ENCODE measurements at places on chromosomes 13 and 19.

DNA sequence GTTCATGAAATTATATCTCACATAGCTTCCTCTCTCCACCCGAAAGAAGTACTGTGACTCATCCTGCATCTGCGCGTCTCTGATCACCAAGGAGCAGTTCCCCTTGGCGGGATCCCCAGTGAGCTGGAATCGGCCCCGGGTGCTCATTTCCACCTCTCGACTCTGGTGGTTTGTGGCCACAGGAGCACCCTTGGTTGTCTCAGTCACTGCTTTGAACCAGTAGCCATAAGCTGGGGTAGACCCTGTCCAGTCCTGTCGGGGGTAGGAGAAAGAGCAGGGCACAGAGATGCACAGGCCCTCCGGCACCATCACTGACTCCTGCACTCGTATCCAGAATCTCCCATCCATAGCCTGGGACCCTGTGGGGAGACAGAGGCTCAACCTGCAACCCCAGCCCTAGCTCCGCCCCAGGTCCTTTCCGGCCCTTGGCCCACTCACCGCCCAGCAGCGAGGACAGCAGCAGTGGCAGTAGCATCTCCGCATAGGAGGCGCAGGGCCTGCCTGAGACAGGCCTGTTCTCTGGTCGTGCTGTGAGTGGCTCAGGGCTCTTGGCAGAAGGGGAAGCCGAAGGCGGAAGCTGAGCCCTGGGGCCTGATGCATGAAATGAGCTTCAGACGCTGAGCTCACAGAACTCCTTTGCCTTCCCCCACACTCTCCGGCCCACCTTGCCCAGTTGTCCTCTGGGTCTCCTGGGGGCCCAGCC is at the start of gene SIGLEC10:
Gene SIGLEC10 (minus strand): TSS at position 536 of the 703 bp plus-strand sequence. CDS start 61 bp downstream, at position 475.
- no peak for DNase-seq

GRCh38 chr19:41993612-41994483 is at the start of gene ATP1A3:
ATP1A3 (minus strand) TSS chr19:41994230; CDS start chr19:41994076, 154 bp downstream.
- peak; percentile 98 for DNase-seq

DNA sequence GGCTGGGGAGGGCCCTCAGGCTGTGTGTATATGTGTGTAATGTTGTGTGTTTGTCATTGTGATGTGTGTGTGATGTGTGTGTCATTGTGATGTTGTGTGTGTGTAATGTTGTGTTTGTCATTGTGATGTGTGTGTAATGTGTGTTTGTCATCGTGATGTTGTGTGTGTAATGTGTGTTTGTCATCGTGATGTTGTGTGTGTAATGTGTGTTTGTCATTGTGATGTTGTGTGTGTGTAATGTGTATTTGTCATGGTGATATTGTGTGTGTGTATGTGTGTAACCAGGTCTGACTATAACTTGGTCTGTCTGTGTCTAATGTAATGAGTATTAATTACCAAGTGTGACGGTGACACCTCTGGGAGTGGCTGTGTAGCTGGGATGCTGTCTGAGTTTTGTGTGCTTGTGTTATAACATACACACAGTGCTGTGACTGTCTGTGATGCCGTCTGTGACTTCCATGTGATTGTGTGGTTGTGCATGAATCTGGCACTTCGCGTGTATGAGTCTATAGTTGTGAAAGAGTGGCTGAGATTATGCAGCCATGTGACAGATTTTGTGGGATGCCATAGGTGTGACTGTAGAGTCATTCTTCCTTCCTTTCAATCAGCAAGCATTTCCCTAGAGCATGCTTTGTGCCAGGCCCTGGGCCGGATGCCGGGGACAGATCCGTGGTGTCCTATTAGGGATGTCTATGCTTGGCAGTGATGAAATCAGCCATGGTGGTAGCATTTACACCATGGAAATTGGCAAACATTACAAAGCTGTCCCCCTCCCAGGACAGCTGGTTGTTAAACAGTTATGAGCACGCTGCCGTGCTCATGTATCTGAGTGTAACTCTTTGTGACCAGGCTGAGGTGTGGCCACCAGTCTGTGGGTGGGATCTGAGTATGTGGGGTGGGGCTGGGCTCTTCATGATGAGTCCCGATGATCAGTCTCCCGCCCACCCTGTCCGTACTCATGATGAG is 6.4 kb downstream of the TNFSF14 start:
- DNase-seq = no peak

GRCh38 chr13:76723551-76724232 is 162.5 kb downstream of the KCTD12 start:
- peak; percentile 15 for DNase-seq

DNA sequence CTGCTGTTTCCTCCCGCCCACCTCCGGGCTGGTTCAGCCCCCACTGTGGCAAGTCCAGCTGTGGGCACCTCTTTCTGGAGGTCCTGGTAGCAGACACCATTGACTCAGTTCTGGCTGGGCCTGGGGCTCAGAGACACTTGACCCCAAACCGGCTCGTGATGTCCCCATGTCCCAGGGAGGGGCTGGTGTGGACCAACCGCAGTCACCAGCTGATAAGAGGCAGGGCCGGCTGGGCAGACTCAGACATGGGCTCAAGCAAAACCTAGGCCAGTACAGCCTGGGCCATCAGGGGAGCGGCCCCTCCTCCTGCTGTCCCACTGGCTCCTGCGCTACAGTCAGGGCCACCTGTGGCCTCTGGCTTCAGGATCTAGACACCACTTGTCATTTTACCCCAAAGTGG is 19.8 kb upstream of the TMEM160 start:
- no peak for DNase-seq

DNA sequence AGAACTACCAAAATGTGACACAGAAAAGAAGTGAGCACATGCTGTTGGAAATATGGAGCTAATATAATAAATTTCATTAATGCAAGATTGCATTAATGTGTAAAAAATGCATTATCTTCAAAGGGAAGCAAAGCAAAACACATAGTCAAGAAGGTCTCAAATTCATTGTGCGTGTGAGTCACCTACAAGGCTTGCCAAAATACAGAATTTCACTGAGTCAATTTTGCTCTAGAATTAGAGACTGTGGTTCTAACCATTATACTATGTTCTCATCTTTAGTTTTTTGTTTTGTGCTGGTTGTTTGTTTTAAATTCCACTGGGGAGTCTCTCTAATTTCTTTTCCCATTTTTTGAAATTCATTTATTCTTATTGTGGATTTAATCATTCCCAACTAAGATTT is 149.8 kb upstream of the SLITRK1 start:
- no peak for DNase-seq

GRCh38 chr13:105625691-105626090 is 909.8 kb downstream of the EFNB2 start:
- DNase-seq = no peak

DNA sequence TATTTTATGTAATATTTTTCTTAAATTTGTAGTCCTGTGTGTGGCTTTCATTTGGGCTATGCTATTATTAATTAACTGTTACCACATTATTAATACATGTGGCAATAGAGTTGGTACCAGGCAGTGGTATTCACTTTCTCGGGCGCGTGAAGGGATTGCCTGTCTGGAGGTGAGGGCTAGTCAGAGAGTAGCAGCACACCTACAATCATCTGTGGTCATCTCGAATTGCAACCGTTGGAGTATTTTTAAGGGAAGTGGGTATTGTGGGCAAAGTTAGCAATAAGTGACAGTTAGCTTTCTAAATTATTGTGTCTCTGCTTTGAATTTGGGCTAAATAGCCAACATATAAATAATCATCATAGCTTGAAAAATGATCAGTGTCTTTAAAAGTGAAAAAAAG is 20.0 kb upstream of the GPR18 start:
- DNase-seq = no peak

- DNase-seq = no peak
Observed at GRCh38 chr19:18660051-18660910, 23.2 kb upstream of the CRTC1 start.

GRCh38 chr19:1113030-1113985 is 9.5 kb downstream of the GPX4 start:
- peak; percentile 63 for DNase-seq

DNA sequence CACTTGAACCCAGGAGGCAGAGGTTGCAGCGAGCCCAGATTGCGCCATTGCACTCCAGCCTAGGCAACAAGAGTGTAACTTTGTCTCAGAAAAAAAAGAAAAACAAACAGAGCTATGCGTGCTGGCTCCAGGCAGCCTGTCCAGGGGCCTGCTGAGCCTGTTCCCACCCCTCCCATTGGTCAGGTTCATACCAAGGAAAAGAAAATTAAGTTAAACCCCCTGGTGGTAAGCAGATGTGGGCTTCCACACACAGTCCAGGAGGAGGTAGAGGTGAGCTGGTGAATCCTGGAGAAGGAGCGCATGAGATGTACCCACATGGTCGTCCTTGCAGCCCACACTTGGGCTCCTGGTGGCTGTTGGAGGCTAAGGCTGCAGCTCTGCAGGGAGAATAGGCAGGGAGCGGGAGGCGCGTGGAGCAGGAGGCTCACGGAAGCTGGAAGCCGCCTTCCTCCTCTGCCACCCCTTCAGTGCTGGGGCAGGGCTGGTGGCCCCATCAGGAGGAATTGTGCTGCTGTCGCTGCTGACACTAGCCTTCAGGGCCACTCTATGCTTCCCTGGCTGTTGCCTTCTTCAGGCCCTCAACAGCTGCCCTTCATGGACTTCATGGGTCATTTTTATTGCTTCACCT is 10.5 kb upstream of the CHAMP1 start:
- no peak for DNase-seq

GRCh38 chr13:27797228-27797624 is 4.9 kb downstream of the GSX1 start:
- no peak for DNase-seq

DNA sequence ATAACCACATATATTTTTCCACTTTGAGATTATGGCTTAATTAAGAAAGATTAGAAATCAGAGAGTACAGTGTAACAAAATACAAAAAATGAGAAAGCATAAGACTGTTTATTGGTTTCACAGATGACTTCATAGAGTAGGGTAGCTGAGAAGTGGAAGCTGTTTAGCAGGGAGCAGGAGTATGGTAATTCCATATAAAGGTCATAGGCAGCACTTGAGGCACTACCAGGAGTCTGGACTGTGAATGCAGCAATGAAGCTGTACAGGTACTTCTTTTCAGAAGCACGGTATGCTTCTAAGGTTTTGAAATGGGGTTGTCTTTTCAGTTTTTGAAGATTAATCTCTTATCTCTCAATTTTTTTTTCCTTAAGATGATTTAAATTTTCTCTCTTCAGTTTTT is 69.2 kb downstream of the MICU2 start:
- DNase-seq = no peak

- DNase-seq = no peak
Observed at GRCh38 chr13:76027131-76027530, 391.0 kb downstream of the LMO7 start.

DNA sequence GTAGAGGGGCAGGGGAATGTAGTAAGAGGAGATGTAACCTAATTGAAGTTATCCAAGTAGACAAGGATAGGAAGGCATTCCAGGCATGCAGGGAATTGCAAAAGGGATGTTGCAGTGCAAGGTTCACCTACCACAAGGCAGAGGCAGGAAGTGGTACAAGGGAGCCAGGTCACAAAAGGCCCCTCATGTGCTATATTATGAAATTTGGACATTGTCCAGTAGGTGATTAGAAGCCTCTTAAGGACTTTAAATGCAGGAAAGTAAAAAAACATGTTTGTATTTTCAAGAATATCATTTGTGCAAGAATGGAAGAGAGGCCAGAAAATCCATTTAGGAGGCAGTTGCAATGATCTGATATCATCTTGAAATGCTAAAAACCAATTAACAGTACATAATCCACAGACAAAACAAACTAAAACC is 111.4 kb downstream of the FRY start:
- no peak for DNase-seq

- no peak for DNase-seq
Observed at GRCh38 chr19:48755084-48755641, at the start of gene FGF21. FGF21 (plus strand) TSS chr19:48755524; CDS start chr19:48756237, 713 bp downstream.

- DNase-seq = no peak
Observed at GRCh38 chr19:13937479-13938300, 527 bp downstream of the PODNL1 start.

GRCh38 chr19:33700408-33701013 is 78.8 kb downstream of the CHST8 start:
- no peak for DNase-seq

DNA sequence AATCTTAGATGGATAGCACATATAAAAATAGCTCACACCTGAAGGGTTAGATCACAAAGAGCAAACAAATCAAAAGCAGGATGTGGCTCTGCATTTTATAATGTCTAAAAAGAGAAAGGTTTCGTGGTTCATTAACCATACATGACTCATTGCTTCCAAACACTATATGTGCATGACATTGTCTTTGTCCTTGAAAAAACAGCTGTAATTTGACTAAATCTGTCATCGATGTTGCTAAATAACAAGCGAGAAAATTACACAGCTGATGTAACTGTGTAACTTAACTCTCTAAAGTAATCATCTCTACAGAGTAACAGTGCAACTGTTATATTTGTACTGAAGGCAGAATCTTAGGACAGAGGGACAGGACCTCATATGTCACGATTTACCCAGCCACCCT is 383.1 kb upstream of the GPC6 start:
- no peak for DNase-seq

GRCh38 chr13:34462843-34463242 is 479.2 kb upstream of the NBEA start:
- DNase-seq = no peak

- no peak for DNase-seq
Observed at GRCh38 chr19:17817668-17818363, 3.5 kb downstream of the INSL3 start.

DNA sequence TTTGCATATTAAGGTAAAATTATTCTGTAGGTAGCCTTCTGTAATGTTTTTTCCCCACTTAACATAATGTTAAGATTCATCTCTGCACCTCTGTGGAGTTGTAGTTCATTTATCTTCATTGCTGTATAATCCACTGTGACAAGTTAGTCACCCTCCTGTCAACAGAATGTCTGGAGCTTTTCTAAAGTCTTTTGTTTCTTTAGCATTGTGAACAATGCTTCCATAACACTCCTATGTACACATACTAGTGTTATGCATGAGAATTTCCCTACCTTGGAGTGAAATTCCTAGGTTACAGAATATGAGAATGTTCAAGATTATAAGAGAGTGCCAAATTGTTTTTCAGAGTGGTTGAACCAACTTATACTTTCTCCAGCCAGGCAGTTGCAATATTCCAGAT is 113.5 kb downstream of the COG6 start:
- DNase-seq = no peak

- DNase-seq = no peak
Observed at GRCh38 chr13:68597641-68598040, 1367.5 kb upstream of the PCDH9 start.

DNA sequence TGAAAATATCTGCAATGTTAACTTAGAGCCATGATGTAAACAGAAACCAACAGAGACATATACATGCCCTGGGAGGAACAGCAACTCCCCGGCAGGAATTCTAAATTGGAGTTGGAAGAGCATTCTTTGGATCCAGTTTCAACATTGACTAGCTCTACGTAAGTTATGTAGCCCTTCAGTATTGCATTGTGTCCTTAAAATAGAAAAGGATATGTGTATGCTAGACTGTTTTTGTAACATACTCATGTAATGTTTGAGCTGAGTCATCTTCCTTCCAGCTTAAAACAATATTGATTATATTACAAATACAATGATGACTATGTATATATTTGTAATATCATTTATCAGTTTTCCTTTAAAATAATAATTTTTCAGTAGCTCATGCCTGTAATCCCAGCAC is 1422.2 kb upstream of the PCDH20 start:
- no peak for DNase-seq

DNA sequence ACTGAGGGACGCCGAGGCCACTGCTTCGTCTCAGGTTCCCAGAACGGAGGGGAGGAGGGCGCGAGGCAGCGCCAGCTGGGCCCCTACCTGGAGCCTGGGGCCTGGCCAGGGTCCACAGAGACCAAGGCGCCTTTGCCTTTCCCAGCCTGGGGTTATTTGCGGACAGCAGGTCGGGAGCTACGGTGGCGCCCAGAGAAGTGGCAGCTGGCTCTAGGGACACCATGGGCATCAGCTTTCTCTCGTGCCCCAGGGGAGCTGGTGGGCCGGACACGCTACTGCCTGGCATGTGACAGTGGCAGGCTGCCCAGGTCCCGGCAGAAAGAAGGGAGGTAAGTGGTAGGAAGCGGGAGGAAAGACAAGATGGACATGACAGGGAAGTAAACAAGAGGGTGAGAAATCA is 19.0 kb downstream of the AKT2 start:
- peak; percentile 80 for DNase-seq
